ENCODE measurements at places on chromosomes 7 and 10.

GRCh38 chr7:9029681-9030530 lies 596.5 kb downstream of the NXPH1 start:
- DNase-seq, result no peak

DNA sequence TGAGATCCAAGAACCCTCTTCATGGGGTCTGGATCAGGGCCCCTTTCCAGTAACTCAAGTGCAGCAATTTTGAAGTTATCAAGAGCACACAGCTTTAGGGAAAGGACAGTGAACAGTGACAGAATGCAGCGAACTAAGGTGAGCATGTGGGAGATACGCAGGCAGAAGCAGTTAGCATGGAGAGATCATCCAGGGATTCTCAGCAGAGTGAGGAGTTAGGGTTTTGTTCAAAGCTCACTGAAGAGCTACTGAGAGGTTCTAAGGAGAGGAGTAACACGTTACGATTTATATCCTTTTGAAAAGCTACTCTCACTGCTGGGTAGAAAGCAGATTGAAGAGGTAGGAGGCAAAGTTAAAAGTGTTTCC lies 83.6 kb upstream of the MPP7 start:
- no peak for DNase-seq

- no peak for DNase-seq
These were observed 287.1 kb downstream of the SFMBT2 start for GRCh38 chr10:7123774-7124173.

DNA sequence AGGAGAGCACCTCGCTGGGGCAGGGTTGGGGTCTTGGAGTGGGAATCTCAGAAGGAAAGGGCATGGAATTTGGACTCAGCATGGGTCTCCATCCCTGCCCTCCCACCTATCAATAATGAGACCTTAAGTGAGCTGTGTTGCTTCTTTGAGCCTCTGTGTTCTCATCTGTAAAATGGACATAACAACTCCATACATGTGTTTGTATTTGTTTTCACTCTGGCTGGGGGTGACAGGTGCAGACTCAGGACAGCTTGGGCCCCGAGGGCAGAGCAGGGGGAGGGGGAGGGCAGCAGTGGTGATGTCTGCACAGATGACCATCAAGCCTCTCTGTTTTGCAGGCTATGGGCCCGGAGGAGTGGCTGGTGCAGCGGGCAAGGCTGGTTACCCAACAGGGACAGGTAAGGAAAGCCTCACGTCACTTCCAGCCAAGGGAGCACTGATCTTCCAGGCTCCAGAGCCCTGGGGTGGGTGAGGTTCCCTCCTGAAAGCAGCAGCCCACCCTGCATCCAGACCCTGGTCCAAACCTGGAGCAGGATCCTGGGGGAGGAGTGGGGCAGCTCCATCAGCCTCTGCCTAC lies 19.9 kb downstream of the ELN start:
- DNase-seq, result no peak

DNA sequence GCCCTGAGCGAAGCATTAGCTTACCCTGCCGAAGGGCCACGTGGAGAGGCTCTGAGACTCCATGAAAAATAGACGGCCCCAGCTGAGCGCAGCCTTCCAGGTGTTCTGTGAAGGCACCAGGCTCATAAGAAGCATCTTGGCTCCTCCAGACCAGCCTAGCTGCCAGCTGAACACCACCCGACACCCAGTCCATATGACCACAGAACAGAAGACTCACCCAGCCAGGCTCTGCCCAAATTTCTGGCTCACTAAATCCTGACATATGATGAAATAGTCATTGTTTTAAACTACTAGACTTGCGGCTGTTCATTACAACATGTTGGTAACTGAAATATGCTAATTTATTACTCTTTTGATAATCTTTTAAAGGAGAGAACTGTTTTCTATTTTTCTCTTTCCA lies 99.5 kb upstream of the ABI1 start:
- no peak for DNase-seq

GRCh38 chr10:124007102-124007772 lies 86.2 kb downstream of the CHST15 start:
- no peak for DNase-seq

- no peak for DNase-seq
These were observed 90.9 kb upstream of the CHST15 start for GRCh38 chr10:124184208-124184830.

GRCh38 chr7:98387544-98388226 lies 13.2 kb downstream of the BAIAP2L1 start:
- no peak for DNase-seq

GRCh38 chr7:31883761-31884164 lies 186.4 kb downstream of the PDE1C start:
- DNase-seq, result no peak

GRCh38 chr10:48364659-48365405 lies 58.4 kb downstream of the MAPK8 start:
- no peak for DNase-seq

DNA sequence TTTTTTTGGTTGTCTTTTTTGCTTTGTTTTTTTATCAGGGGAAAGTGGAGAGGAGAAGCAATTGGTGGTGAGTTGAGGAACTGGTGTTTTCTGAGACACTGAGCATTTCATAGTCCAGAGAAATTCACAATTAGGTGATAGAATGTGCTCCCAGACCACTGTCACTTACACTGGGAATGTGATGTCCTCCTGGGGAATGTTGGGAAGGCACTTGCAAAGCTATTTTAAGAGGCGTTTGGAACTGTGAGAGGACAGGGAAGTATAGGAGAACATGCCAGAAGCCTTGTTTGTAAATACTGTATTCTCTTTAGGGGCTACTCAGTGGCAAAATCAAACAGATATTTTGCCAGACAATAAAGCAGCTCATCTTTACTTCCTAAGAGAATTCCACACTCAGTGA lies 16.0 kb downstream of the CHRM2 start:
- DNase-seq, result no peak

DNA sequence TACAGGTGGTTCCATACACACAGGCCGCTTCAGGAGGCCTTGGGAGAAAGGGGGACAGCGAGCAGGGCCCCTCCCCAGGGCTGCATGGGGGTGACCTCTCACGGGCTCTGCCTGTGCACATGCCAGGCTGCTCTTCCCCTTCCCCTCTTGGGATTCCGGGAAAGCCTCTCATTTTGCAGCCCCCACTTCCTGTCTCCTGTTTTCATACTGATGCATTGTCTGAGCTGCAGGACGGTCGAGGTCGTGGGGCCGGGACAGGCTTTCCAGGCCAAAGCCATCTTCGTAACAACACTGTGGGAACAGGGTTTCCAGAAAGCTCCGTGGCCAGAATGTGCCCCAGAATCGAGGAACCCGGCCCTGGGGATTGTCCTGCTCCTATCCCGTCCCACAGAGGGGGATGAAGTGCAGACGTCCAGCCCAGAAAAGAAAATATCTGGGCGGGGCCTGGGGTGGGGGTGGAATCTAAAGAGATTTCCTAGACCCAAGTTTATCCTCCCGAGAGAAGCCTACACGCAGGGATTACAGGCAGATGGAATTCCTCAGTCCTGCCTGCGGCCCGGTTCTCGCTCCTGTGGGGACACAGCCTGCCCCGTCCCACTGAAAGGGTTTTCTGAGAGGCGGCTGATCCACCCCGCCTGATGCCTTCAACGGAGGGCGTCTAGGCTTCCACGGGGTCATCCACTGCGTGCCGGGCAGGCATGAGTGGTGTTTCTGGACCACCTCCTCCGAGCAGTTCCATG lies 29.5 kb upstream of the DNAAF5 start:
- DNase-seq, result no peak

DNA sequence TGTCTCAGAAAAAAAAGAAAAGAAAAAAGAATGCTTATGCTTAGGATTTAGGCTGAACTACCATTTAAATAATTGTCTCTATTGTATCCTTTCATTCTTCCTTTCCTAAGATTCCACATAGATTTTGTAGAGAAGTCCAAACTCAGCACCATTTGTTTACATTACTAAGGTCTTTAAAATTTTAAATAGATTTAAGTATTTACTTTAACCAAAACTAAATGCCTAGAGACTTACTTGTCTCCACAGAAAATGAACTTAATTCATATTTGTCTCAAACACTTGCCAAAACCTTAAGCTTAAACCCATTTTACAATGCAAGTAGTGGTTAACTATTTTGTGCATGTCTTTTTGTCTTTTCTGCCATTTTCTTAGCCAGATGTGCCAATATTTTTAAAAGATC lies 54.1 kb upstream of the ABI1 start:
- DNase-seq, result no peak

GRCh38 chr7:146804620-146805019 lies 688.0 kb downstream of the CNTNAP2 start:
- no peak for DNase-seq

- DNase-seq, result no peak
These were observed 973 bp downstream of the CAMK1D start for GRCh38 chr10:12350167-12350872.

- DNase-seq, result no peak
These were observed 7.6 kb downstream of the TCF7L2 start for GRCh38 chr10:112957640-112958092.

GRCh38 chr7:96236198-96237039 lies 85.5 kb downstream of the SLC25A13 start:
- no peak for DNase-seq

GRCh38 chr10:130463876-130464364 lies 327.7 kb downstream of the GLRX3 start:
- no peak for DNase-seq

DNA sequence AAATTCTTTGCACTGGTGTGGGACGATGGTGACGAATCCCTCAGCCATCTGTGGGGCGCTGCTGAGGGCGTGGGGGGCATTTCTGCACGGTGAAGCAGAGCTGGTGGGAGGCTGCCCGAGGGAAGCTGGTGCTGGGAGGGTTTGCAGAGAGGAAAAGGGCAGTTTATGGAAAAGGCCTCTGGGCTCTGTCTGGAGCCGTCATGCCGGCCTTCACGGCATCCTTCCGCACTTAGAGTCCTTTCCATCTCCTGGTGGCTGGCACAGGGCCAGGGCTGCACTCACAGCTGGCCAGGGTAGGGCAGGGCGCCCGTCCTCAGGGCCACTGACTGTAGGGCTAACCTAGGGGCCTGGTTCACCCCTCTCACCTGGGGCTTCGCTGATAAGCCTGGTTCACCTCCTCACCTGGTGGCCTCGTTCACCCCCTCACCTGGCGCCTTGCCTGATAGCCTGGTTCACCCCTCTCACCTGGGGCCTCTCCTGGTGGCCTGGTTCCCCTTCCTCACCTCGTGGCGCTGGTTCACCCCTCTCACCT lies 598 bp upstream of the AMZ1 start:
- no peak for DNase-seq

GRCh38 chr10:104806801-104807200 lies 165.7 kb downstream of the SORCS3 start:
- no peak for DNase-seq

GRCh38 chr10:14087566-14087965 lies 243.2 kb downstream of the FRMD4A start:
- DNase-seq, result no peak

- DNase-seq, result no peak
These were observed 1060.2 kb downstream of the KCNMA1 start for GRCh38 chr10:76577455-76577854.

DNA sequence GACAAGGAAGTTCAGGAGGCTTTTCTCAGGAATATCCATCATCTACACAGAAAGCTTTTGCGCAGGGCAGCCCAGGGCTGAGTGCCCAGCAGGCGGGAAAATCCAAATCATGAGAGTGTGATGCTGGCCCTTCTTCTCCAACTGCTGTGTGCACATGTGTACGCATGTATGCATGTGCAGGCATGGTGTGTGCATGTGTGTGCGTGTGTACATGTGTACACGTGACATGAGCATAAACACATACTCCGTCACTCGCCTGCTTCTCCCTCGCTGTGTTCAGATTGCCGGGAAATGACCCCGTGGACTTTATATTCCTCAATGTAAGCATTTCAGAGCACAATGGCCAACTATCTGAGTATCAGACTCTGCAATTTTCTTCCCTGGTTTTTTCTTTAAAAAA lies 85.1 kb downstream of the PRPF18 start:
- no peak for DNase-seq
